ENCODE measurements at places on chromosomes 12 and 14.

DNA sequence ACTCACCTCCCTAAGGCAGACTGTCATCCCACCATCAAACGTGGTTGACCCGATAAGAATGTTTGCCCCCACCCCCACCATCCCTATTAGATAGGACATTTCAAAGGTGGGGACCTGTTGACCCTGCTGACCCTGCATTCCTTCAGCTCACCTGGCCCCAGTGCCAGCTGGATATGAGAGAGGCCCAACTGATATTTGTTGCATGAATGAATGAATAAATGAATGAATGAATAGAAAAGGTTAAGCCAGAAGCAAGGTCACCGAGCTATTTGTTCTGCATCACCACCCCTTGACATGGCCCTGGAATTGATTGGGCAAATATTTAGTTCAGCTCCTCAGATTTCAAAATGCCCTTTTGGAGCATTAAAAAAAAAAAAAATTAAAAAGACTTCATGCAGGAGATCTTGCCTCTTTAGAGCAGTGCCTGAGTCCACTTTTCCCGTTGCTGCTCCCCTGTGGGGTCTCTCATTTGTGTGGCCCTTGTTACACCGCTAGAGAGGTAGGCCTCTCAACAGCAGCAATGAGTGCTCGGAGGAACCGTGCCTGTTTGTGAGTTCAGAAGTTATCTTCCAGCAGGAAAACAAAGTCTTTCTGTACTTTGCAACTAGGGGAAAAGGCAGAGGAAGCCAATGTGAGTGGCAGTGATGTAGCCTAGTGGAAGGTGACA is 8.5 kb upstream of the SERPINA5 start:
- no peak for DNase-seq

DNA sequence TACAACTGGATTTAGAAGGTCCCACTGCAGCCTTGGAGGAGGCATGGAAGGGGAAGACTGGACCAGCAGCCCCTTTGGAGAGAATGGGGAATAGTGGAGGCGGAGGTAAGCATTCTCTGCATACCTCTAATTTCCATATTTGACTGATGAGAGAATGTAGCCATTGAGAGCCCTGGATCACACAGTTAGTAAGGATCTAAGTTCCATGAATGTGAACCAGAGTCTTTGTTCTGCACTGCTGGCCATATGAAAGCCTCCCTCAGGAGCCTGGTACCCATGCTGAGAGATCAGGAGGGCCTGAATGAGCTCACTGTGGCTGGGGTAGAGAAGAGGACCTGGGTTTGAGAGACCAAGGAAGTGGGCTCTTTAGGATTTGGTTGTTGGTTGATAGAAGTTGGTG is 192.1 kb downstream of the TMEM132C start:
- DNase-seq, result no peak

DNA sequence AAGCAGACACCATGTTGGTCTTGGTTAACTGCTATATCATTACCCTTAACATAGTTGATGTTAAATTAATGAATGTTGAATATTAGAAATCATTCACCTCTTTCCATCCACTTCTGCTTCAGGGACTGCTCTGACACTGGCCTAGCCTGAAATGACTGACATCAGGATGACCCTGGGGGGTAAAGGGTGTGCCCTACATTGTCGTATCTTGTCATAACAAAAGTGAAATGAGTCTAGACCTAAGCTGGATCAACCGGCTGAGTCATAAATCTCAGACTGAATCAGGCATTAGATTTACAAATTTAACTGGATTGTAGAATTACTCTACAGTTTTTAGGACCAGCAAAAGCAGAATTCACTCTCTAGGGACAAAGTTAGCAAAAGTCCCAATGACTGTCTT is 35.3 kb downstream of the KICS2 start:
- DNase-seq, result no peak

- DNase-seq, result no peak
These were observed 12.2 kb downstream of the FBXL14 start for GRCh38 chr12:1581973-1582708.

GRCh38 chr12:81705586-81705985 is 53.6 kb downstream of the PPFIA2 start:
- no peak for DNase-seq

- no peak for DNase-seq
These were observed 64.5 kb upstream of the STK38L start for GRCh38 chr12:27179400-27180214.

DNA sequence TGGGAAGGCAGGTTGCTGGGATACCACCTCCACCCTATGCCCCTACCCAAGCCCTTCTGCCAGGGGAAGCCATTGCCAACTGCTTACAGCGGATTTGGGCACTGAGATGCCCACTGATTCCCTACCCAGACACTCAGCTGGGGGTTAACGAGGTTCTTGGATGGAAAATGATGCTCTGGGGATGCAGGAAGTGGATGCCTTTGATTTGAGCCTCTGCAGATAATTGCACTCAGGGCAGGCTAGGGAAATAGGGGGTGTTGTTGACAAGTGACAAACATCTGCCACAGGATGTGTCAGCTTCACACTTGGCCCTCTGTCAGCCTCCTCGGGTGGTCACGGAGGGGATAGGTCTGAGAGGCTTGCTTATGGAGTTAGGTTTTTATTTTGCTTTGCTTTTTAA is 57.4 kb downstream of the RPH3A start:
- no peak for DNase-seq

GRCh38 chr12:11833174-11833895 is 183.9 kb downstream of the ETV6 start:
- DNase-seq, result no peak

- DNase-seq, result no peak
These were observed 139.8 kb downstream of the TSPAN9 start for GRCh38 chr12:3216726-3217682.

DNA sequence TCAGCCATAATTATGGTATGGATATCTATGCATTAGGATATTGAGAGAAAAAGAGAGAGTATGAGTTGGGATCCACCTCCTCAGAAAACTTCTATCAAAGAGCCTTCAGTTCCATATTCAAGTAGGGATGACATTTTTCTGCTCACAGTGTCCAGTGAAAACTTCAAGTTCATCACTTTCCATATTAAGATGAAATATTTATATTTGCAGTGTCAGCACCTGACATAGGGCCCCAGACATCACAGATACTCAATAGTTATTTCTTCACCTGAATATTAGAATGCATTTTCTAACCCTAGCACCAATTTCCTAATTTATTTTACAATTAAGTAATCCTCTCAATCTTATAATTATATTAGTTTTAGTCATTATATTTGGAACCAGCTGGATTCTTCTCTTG is 318.0 kb upstream of the MGAT4C start:
- DNase-seq, result no peak

GRCh38 chr12:75294336-75294735 is 35.8 kb downstream of the CAPS2 start:
- DNase-seq, result no peak

- no peak for DNase-seq
These were observed 131.4 kb upstream of the CNTN1 start for GRCh38 chr12:40560848-40561247.

DNA sequence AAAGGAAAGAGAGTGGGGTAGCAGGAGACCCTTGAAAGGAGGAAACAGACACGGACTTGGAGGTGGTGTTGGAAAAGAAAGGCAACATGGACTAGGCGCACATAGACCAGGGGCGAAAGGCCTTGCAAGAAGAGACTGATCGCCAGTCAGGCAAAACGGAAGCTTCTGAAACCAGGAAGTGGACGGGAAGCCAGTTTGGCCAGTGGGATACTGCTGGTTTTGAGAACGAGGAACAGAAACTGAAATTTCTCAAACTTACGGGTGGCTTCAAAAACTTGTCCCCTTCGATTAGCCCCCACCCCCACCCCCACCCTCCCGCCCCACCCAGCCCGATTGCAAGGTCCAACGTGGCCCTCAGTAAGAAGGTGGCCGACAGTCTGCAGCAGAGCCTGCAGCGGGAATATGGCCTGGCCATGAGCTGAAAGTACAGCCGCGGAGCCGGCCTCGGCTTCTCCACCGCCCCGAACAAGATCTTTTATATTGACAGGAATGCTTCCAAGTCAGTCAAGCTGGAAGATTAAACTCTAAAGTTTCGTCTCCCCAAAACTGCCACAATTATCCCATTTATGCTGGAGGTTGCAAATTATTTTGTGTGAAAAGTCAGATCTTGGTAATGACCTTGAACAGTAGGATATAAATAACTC is 364.7 kb downstream of the BCAT1 start:
- no peak for DNase-seq

GRCh38 chr12:131132118-131132892 is 178.6 kb downstream of the ADGRD1 start:
- no peak for DNase-seq
